Central memory CD8-positive, alpha-beta T cell (primary cell): ENCODE measurements at places on chromosomes 3 and 15.

- no peak for DNase-seq
Observed at GRCh38 chr3:2156244-2156847, 57.7 kb downstream of the CNTN4 start.

DNA sequence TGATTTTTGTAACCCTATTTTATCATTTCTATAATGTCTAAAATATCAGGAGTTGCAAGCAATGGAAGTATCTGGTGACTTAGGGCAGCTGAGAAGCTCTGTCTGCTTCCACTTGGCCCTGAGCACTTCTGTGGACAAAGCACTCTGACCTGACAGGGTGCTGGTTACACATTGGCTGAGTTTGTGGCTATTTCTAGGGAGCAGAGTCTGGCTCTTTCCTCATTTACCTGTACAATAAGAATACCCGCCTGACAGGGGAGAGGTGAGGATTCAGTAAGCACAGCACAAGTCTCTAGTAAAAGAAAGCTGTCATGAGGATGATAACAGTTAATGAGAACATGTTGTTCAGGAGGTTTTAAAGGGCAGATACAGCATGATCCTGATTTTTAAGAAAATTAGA, 33.3 kb upstream of the SPESP1 start:
- DNase-seq: no peak

DNA sequence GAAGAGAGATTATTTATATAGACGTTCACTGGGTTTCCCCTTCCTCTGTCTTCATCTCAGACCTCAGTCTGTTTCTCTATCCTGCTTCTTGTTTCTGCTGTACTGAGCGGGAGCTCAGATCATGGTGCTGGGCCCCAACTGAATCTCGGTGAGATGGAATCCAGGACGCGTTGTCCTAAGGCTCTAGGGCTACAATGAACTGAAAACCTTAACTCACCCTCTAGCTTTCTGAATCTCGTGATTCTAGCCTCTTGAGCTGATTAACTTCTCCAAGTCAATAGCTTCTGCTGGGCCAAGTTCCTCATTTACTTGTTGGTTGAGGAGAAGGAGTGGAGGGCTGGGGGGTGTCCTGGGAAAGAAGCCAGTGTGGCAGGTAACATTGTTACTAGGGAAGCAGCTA, 32.7 kb upstream of the MAP3K13 start:
- DNase-seq: no peak

- DNase-seq: no peak
Observed at GRCh38 chr3:128806588-128806987, 72.8 kb upstream of the ACAD9 start.

- DNase-seq: peak; percentile 89
Observed at GRCh38 chr3:49689046-49689907, at the start of the genes MST1 and RNF123. TSS of gene MST1 (minus strand) at chr3:49689474. CDS start at chr3:49688691, 783 bp downstream. TSS of gene RNF123 (plus strand) at chr3:49689557. CDS start at chr3:49691166, 1,609 bp downstream.

GRCh38 chr3:189554868-189555557, 76.2 kb upstream of the TP63 start:
- no peak for DNase-seq

DNA sequence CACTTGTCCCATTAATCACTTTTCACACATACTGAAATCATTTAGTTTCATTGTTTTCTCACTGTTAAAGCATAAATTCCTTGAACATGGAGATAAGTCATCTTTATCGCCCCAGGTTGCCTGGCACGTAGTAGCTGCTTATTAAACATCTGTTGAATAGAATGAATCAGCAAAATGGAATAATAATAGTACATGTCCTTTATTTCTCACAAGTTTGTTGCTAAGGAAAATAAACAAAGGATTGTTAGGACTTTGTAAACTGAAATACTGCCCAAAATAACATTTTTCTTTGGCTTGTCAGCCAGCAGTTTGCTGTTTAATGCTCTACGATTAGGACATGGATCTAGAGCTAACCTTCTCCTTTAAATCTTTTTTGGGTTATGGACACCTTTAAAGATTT, 17.9 kb downstream of the SLC35A5 start:
- DNase-seq: no peak
